ENCODE measurements at places on chromosomes 16 and 17.

DNA sequence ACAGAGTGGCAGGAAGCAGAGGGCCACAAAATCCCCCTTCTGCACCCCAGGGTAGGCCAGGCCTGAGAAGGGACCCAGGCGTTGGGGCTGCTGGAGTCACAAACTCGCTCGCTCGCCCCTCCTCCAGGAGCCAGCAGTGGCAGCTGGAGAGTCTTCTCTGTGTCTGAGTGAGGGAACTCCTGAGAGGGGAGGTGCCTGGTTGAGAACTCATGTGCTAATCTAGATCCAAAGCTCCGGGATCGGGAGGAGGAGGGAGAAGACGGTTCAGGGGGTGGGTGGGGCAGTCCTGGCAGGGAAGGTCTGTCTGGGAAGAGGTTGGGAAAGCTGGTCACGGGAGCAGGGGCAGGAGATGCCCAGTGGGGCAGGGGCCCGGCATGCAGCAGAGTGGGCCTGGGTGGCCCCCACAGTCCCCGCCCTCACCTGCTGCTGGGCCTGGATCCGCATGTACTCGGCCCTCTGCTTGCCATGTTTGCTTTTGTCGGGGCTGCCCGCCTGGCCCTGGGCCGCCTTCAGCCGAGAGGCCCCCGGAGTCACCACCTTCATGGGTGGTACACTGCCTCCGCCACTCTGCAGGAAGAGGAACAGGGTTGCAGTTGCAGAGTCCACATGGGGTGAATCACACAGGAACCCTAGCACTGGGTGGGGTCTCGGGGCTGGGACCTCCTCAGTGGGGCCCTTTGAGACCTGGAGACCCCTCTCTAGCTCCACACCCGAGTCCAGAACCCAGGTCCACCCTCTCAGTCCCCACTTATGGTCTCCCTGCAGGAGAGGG is 62.2 kb downstream of the SRCIN1 start:
- no peak for DNase-seq

DNA sequence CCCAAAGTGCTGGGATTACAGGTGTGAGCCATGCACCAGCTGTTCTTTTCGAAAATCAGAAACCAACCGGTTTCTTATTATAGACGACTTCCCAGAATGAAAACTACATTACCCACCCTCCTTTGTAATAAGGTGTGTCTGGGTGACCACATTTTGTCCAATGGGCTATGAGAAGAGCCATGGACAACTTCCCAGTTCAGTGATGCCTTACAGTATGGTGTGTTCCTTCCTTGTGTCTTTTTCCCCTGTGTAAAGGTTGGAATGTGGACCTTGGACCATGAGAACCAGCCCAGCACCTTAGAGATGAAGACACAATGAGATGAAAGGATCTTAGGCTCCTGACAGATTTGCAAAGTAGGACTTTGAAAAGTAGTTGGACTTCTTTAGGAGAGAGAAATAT is 85.0 kb upstream of the ATF7IP2 start:
- no peak for DNase-seq

GRCh38 chr16:85867189-85867588 is 31.8 kb upstream of the IRF8 start:
- DNase-seq: no peak

- DNase-seq: no peak
These were observed 185.4 kb downstream of the ABCC12 start for GRCh38 chr16:47970291-47970931.

- no peak for DNase-seq
These were observed 39.7 kb upstream of the GNAO1 start for GRCh38 chr16:56151621-56152020.

DNA sequence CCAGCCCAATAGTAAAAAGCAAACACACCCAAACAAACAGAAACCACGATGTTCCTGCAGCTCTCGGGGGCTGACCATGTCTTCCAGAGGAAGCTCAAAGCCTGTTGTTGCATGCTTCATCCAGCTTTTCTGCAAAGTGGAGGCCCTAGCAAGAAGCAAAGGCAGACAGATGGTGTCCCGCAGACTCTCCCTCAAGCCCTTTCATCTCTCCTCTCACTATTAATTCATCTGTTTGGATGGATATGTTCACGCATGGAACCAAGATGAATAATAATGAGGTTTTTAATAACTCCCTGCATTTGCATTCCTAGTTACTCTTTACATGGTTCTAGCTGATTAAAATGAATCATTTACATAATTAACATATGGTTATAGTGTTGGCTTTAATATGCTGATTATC is 36.6 kb downstream of the RBFOX1 start:
- no peak for DNase-seq

DNA sequence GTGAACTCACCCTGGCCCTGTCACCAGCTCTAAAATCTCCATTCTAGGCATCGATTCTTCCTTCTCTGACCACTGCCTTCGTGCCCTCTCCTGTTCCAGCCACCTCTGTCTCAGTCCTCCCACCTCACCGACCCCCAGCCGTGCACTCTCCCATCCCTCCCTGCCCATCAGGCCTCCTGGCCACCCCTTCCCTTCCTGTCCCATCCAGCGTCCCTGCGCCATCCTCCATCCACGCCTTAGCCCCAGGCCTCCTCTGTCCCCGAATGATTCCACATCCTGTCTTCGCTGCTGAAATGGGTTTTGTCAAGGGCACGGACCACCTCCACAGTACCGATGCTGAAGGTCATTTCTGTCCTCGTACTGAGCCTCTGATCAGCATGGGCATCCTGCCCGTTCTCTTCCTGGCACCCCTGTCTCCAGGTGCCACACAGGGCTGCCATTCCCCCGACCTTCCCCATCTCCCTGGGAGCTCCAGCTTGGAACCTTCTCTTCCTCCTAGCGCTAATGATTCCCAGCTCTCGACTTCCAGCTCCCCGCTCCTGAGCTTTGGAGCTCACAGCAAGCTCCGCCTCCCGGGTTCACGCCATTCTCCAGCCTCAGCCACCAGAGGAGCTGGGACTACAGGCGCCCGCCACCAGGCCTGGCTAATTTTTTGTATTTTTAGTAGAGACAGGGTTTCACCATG is 2.6 kb downstream of the TRIM65 start:
- DNase-seq: no peak

DNA sequence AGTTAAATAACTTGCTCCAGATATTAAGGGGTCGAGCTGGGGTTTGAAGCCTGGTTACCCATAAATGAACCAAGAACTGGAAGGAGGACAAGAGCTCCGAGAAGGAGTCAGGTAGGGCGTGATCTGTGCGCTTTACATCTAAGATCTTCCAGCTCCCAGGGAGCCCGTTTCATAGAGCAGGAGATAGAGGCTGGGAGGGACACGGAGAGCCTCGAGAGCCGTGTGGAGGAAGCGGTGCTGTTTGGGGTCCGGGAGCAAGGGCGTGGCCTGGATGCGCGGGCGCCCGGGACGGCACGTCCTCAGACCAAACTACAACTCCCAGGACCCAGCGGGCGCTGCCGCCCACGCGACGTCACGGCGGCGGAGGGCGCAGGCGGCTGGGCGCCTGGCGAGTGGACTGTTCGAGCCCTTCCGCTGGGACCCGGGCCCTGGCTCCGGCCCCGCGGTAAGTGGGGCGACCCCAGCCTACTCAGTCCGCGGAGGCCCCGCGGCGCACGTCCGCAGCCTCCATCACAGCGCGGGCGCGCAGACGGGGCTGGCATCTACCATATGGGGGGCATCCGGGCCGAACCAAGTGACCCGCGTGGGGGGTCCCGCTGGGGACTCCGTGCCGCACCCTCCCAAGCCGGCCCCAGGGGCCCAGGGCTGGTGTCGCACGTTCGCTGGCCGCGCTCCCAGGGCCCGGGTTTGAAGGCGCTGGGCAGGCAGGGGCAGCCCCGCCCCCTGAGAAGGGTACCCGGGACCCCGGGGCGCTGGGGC is at the start of gene BCKDK:
BCKDK (plus strand) TSS at position 352 of the 759 bp plus-strand sequence. CDS start 838 bp downstream, outside the sequence.
- DNase-seq: peak; percentile 92

- no peak for DNase-seq
These were observed 245.5 kb downstream of the STX8 start for GRCh38 chr17:9330141-9330540.

DNA sequence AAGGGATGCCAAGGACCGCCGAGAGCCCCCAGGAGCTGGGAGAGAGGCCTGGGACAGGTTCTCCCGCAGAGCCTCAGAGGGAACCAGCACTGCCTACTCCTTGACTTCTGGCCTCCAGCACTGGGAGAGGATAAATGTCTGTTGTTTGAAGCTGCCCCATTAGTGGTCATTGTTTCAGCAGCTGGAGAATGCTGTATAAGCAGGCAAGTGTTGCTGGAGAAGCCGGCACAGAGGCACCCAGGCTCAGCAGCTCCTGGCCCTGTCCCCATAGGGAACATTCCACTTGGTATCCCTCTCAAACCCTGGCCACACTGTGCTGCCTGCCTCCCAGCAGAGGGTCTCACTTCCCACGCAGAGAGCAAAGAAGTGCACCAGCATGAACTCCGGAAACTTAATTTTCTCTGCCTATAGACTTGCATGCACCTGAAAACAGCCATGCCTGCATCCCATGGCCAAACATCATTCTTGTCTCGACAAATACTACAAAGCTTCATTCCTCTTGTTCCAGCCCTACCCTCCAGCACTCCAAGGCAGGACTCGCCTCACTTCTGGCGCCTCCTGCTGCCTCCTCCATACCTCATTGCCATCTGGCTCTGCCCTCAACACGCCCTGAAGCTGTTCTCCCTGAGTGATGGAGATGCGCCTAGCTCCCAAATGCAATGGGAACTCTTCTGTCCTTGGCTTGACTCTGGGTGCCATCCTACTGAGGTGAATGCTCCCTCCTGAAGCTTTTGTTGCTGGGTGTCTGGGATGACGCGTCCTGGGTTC is 88.1 kb downstream of the DNAH17 start:
- no peak for DNase-seq

DNA sequence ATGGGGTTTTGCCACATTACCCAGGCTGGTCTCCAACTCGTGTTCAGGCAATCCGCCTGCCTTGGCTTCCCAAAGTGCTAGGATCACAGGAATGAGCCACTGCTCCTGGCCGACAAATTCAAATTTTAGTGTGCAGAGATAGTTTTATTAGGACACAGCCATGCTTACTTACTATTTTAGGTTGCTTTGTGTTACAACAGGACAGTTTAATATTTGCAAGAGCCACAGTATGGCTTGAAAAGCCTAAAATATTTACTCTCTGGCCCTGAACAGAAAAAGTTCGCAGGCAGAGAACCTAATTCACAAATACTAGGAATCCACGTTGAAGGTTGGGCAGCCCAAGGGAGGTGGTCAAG is 12.6 kb upstream of the ETV4 start:
- DNase-seq: no peak

GRCh38 chr17:48444516-48445247 is 14.7 kb upstream of the SKAP1 start:
- DNase-seq: no peak

DNA sequence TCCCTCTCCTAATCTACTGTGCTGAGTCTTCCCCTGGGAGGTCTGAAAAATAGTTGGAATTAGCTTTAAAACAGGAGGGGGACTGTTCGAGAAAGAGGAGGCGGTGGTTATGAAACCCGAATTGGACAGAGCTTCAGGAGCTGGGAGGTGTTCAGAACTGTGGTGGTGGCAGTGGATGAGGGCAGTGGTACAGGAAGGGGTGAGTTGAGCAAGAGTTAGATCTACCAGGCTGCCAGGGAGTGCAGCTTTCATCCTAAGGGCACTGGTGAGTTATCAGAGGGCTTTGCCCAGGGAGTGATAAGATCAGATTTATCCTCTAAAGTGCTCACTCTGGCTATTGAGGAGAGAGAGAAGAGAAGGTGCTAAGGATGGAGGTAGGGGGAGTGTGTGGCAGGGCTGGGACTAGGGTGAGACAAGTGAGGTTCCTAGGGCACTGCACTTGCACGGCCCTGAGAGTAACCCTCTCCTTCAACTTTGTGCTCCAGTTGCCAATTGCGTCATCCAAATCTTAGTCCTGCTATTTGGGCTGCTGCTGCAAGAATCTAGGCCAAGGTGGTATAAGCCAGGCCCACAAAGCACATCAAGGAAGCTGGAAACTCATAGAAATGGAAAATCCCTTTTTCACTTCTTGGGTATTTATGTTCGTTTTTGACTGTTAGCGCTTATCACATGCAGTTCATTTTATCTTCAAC is 540.3 kb downstream of the XYLT1 start:
- DNase-seq: no peak

GRCh38 chr17:62741290-62741689 is 66.8 kb downstream of the MARCHF10 start:
- no peak for DNase-seq

DNA sequence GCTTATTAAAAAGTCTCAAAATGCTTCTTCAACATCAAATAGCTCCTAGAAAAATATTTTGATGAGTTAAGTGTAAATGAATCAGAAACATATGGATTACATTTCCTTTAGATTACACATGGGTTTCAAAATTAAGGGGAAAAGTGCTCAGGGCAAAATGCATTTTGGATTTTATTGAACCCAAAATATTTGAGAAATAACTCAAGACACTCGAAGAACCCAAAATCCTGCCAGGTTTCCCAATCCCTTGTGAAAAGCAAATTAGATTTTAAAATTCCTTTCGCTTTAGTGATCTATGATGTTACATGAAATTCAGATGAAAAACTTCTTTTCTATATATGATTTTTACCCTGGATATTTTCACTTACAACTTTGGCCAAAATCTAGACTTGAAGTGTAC is 847.4 kb upstream of the SOX9 start:
- no peak for DNase-seq

DNA sequence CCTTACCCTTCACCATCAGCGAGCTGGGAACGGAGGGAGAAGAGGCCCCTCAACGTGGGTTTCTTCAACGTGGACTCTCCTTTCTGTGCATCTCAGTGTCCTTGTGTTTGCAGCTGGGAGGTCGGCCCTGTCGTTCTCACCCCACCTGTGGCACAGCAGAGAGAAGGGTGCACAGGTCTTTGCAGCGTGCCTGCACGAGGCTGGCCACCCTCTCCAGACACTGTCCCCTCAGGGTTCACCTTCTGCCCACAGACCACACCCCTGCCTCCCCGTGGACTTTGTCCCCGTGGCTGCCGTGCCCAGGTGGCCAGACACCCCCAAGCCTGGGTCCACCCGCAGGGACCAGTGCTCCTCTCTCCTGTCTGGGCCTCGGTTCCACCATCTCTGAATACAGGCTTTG is 7.3 kb upstream of the WDR45B start:
- no peak for DNase-seq

- no peak for DNase-seq
These were observed 5.3 kb downstream of the MPO start for GRCh38 chr17:58275417-58275816.

DNA sequence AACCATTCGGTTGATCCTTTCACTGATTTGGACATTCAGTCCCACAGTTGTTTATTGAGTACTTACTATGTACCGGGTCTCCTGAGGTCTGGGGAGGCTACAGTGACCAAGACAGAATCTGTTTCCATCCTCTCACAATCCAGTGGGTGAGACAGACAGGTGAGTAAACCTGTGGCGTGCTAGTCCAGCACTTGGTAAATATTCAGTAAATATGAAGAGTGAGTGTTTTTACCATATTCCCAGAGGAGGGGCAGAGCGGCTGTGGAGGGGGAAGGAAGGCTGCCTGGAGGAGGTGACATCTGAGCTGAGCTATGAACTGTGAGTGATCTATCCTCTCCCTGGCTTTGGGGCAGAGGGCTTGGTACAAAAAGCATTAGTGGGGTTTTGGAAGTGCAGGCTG is 31.4 kb downstream of the CCR7 start:
- DNase-seq: no peak

All from Right ventricle myocardium inferior (tissue), 1 donor.